Inflammatory macrophage treated with lipopolysaccharide for 1 hour (primary cell): ENCODE measurements at places on chromosomes 2 and 18.

DNA sequence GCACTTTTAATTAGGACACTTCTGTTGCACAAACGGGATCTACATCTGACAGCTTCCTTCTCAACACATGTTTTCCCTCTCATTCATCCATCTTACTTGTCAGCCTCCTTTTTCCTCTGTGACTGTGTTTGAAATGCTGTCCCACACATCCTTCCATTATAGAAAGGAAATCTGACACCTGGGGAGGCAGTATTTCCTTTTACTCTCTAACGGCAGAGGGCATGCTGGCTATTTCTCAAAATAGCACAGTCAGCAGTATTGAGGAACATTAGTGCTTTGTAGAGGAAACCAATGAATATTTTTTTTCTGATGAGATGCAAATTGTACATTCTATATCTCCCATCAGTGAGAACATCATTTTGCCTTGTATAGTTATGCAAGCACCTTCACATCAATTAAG is 668.7 kb downstream of the SLC4A3 start:
- DNase-seq: no peak

DNA sequence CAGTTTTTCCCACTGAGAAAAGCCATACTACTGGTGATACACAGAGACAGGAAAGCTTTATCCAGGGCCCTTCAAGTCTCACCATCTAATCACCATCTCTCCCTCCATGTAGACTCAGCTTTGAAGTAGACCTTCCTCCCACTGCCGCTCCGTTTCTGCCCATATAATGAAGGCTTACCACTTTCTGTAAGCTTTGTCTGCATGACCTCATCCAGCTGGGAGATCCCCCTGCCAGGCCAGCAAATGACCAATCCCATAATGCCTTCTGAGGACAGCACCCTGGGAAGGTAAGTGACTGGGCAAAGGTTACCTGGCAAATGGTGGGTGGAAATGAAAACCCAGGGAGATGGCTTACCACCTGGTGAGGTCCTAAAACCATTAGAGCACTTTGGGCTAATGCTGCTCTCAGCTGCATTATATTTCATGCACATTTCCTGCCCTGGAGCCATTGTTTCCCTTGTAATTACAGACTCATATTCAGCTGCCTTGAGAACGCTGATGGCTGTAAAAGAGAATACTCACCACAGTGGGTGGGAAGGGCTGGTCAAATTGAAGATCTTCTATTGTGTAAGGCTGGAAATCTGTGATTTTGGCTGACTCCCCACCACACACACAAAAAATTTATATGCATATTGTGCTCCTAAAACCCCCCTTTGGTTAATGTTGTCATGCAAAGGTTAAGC is 350.7 kb upstream of the SYT4 start:
- no peak for DNase-seq

DNA sequence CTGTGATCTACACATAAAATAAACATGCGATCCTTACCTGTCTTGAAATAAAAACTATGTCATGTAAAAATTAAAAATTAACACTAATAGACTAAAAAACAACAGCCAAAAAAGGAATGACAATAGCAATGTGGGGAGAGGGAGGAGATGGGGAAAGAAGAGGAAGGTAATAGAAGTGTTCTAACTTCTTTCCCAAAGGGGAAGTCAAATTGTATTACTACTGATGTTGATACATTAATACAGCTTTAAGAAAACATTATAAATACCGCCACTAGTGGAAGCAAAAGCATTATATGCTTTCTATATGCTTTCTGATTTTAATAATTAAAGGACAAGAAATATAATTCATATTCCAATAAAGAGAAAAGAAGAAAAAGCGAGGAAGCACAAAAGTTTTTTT is 22.2 kb downstream of the ZNF516 start:
- DNase-seq: no peak

DNA sequence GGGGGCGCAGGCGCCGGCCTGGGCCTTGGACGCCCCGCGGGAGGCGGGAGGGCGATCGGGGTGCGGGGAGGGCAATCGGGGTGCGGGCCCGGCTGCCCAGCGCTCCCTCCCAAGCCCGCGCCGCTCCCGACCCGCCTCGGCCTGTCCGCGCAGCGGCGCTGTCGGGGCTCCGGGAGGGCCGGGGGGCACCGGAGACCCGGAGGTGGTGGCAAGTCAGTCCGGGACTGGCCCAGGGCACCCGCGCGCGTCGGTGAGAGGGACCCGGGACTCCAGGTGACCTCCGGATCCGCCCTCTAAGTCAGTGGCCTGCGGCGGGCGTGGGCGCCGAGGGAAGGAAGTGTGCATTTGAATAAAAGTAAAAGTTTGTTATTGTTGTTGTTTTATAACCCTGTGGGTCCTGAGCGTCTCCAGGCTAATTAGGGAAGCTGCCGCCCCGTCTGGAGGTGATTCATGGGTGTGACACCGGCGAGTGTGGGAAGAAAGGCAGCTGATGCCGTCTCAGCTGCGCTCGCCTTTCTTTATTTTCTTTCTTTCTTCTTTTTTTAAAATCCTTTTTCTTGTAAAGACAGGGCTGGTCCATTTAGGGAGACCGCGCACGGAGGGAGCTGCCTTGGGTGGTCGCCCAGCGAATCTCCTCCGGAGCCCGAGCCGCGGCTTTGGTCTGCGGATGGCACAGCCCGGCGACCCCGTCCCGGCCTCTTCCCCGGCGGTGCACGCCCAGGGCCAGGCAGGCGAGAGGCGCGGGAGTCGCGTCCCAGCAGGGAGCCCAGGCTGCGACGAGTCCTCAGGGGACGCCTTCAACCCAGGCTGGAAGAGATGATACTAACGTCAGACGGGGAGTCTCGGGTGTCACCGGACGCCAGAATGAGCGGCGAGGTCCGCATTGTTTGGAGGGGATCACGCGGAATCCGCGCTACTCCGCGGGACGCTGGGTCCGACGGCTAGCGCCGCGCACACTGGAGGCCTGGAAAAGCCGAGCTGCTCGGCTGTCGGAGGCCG is 627 bp upstream of the CRACDL start:
- peak; percentile 51 for DNase-seq
